Smooth muscle cell of the brain vasculature (primary cell): ENCODE measurements at places on chromosomes 7 and 10.

DNA sequence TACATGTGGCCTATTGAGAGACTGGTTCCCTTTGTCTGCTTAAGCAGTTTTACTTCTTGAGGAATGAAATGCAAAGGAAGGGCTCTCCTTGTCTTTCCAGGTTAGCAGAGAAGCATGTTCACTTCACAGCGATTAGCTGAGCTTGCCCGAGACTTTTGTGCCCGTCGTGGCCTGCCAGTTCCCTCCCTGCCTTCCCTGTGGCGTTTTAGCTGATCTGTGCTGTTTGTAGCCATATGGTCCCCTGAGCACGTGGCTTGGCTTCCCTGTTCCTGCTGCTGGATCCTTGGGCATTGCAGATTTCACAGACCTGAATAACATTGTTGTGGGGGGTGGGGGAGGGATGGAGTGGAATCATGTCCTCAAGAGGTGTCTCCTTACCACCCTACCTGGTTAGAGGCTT, 61.8 kb downstream of the SND1 start:
- no peak for DNase-seq

DNA sequence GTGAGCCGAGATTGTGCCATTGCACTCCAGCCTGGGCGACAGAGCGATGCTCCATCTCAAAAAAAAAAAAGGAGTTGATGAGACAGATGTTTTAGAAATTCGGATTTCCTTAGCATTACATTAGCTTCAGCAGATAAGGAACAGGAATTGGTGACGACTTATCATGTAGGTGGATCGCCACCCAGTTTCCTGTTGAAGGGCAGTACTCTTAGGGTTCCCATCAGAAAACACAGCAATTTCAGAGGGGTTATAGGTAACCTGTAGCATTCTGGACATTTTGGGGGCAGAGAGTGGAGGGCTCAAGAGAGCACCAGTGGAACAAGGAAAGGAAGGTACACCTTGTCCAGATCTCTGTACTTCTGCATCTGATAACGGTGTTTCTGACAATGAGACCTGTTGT, 146.4 kb upstream of the NOBOX start:
- no peak for DNase-seq

GRCh38 chr10:132170561-132171361, 16.0 kb upstream of the DPYSL4 start:
- DNase-seq = no peak

- no peak for DNase-seq
Observed at GRCh38 chr7:30765408-30765807, 5.8 kb upstream of the MINDY4 start.

DNA sequence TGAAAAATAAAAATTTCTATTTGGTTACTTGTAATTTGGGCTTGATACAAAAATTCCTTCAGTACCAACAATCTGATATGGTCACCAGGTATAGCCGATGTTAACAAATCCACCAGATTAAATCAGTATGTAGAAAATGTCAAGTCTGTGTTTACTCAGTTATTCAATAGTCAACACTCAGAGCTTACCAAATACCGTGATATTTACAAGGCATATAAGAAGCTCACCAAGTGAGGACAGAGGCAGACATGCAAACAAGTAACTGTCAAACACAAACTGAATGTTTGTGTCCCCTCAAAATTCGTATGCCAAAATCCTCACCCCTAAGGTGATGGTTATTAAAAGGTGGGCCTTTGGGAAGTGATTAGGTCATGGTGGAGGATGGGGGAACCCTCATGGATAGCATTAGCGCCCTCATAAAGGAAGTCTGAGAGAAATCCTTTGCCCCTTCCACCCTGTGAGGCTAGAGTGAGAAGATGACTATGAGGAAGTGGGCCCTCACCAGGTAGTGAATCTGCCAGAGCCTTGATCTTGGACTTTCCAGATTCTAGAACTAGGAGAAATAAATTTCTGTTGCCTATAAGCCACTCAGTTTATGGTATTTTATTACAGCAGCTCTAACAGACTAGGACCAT, 63.1 kb downstream of the TES start:
- DNase-seq = no peak

GRCh38 chr10:110500515-110500905, 2.8 kb downstream of the DUSP5 start:
- no peak for DNase-seq

DNA sequence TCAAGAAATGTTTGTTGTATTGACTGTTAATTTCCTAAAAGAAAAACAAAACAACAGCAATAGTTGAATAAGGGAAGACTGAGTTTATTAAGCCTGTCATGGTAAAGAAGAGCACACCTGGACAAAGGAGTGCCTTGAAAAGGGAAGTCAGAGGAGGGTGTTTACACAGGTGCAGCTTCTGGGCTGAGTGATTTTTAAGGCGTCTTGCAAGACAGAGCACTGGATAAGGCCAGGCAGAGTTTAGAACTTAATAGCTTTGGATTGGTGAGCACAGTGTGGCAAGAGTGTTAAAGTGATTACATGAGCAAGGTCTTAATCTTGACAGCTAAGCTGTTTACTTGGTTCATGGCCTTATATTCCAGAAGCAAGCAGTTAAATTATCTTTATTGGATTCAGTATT, 423.2 kb downstream of the CNTNAP2 start:
- no peak for DNase-seq

DNA sequence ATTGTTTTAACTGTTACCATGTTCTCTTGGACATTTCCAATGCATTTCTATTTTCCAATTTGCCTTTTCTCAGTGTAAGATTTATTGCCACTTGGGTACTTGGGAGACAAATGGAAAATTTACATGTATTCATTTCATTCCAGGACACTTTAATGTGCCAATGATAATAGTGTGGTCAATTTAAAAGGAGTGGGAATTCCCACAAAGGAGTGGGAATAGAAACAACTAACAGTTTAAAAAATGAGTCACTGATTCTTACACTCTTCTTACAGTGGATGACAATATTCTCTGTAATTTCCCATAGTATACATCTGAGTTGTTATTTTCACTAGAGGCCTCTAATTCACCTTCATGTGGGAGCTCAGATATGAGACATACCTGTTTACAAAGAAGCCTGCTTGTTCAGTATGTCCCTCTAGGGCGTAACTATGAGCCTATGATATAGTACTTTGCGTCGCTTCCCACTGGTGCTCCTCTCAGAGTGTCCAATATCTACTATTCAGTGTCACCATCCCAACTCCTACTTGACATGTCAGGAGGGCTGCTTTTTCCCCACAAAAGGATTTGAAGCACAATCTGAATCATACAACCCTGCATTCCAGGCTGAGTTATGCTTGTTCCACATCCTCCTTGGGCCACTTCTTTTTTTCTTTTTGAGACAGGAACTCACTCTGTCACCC, 301.3 kb downstream of the PHTF2 start:
- DNase-seq = no peak

DNA sequence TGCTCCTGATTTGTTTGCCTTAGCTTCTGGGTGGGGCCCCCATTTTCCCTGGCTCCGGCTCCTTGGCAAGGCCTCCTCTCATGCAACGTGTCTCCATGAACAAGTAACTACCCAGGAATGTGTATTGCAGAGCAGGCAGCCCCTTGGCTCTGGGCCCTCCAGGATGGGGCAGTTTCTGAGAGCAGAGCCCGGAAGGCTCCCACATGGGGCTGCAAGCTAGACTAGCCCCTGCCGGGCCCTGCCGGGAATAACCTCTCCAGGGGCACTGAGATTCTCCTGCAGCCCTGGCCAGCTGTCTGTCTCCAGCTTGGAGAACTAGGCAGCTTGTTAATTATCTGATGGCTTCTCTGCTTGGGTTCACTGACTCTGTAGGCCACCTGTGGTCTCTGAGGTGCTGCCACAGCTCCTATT, 184.0 kb upstream of the INHBA start:
- peak; percentile 52 for DNase-seq

DNA sequence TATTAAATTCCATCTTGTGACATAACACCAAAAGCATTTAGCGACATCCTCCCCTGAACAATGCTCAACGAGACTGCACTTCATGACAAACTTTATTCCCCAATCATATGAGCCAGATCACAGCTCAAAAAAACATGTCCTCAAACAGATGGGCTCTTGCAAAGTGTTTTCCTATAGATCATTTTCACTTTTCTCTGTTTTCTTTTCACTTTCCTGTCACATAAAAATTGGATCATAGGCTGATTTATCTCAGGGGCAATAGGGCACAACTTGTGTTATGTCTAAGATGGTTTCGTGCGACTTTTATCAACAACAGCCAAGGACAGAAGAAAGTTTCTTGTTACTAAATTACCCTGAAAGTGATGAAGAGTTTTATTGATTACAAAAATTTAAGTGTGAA, 206.1 kb downstream of the WDR11 start:
- no peak for DNase-seq

- DNase-seq = peak; percentile 12
Observed at GRCh38 chr7:50869108-50869725, 86.5 kb upstream of the GRB10 start.

DNA sequence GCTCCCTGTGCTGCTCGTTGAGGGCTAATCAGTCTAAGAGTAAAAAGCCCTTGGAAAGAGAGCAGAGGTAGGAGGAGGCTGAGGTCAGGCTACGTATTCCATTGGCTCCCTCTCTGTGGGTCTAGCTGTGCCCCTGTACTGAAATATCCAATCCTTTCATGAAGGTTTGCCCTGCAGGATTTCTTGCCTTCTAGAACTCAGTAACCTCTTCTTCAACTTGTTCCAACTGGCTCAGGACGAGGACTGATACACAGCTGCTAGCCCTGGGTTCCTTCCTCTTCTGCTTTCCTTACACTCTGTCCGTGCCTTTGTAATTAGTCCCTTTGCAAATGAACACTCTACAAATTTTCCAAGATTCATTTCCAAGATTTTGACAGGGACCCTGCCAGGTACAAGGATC, 560.5 kb downstream of the ACTR3B start:
- DNase-seq = no peak

DNA sequence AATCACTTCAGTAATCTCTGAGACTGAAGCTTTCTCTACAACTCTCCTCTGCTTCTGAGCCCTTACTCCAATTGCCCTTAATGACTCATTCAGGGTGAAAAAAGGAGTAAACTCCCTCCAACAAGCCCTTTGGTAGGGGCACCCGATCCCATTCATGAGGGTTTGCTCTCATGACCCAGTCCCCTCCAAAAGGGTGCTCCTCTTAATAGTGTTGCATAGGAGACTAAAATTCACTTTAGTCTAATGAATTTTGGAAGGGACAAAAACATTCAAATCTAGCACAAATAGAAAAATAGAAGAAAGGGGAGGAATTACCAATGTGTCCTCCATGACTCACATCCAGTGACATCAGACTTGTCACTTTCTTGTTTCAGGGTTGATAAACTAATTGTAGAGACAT, 66.2 kb upstream of the CCNY start:
- DNase-seq = no peak

- DNase-seq = no peak
Observed at GRCh38 chr7:43585562-43585961, 2.7 kb downstream of the STK17A start.

DNA sequence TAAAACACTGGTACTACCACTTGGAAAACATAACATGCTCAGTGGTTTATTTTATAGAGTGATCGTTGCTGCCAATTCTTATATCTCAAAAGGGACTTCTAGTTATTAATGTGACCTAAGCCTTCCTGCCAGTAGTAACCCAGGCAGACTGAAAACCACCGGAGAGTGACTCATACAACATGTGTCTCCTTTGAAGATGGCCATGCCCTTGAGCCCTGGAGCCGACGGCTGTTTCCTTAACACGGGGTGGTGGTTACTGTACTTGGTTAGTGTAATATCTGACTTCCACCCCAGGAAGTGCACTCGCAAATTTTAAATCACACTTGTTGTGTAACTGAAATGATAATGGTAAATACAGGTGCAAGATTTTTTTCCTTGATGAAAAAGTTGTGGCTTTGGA, 30.5 kb downstream of the JAKMIP3 start:
- no peak for DNase-seq

GRCh38 chr7:25894002-25894901, 257.7 kb upstream of the NFE2L3 start:
- DNase-seq = no peak

DNA sequence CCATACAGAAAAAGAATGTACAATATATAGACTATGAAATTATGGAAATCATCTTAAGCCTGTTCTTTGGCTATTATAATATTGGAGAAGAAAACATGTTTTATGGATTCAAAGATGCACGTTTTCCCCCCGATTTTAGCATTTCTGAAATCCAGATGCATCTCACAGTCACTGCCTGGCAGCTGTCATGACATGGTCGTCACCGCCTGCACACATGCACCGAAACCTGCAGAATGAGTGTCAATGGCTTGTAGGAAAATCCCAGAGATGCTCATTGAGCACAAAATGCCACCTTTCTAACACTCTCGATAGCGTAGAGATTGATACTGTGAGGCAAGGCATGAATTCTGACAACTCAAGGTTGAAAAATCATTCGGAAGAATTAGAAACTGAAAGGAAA, 115.5 kb downstream of the TAF3 start:
- no peak for DNase-seq

- no peak for DNase-seq
Observed at GRCh38 chr7:14842523-14842922, 60.0 kb downstream of the DGKB start.

DNA sequence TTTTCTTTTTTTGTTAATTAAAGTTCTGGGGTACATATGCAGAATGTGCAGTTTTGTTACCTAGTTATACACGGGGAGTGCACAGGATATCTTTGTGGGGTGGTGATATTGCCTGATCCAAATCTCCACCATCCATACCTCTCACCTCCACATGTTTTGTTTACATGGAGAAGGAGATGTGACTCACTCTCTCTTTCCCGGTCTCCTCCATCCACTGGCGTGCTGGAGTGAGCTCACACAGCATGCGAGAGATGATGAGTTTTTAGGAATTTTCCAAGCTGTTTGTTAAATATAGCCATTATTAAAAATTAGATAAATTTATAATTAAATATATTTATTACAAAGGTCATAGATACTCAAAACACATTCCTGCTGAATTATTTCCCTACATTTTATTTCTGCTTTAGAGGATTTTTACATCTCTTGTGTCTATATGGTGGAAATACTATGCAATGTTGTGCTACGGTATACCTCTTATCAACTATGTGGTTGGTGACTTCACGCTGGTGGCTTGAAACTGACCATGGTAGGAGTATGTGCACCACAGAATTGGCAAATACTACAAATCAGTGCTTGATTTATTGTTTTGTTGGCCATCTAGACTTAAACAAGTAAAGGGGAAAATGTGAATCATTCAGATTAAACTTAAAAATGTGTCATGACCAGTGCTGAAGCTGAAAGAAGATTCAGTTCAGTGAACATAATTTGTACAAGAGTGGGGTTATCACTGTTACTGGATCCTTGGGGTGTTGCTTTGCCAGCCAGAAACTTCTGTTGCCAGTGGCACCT, 107.9 kb upstream of the FAM180A start:
- no peak for DNase-seq

- no peak for DNase-seq
Observed at GRCh38 chr10:978826-979421, 9.3 kb upstream of the GTPBP4 start.

DNA sequence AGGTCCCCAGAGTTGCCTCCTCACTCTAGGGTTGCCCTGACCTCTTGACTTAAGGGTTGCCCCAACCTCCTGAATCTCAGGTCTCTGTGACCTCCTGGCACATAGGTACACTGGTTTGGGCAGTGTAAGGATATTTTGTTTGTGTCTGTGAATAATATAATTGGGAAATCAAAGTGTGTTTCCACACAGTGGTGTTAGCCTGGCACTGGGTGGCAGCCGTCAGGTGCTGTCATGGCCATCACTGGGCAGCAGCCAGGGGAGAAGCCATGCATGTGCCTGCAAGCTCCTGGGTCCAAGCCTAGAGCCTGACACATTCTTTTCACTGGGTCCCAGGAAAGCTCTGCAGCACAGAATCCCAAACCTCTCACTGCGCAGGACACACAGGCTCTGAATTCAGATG, 3.6 kb upstream of the CCDC201 start:
- no peak for DNase-seq
